ENCODE measurements at places on chromosomes 3 and 15.

- DNase-seq, result no peak
These were observed 8.4 kb downstream of the KBTBD8 start for GRCh38 chr3:67006460-67006859.

DNA sequence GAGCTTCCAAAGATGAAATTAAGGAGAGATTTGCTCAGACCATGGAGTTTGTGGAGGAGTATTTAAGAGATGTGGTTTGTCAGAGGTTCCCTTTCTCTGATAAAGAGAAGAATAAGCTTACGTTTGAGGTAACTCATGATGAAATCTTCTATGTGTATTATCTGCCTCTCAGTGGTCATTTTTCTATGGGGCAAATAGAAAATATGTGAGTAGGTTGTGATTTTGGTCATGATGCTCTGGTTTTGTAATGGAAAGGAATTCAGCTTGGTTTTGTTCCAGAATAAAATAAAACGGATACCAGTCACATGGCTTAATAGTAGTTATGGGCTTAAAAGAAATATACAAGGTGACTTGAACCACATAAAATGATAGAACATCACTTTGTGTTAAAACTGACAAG lies 181.1 kb downstream of the ITPR1 start:
- DNase-seq, result no peak

- no peak for DNase-seq
These were observed 37.4 kb downstream of the CPN2 start for GRCh38 chr3:194313560-194314387.

DNA sequence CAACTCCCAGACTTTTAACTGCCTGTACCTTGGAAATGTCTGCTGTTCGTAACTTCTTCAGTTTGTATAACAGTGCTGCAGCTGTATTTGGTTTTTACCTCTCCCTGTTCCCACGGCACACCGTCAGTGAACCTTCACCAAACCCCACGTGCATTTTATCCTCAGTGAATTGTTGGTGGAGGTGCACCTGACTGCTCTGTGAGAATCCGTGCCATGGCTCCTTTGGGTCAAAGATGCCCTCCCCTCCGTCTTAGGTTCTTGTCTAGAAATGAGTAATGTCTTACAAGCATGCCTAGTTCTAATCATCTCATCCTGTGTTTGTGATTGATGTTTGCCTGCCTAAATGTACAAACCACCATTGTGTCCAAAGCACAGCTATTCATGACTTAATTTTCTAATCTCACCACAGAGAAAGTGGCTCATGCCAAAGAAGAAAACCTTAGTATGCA lies 28.2 kb downstream of the TPM1 start:
- DNase-seq, result no peak

DNA sequence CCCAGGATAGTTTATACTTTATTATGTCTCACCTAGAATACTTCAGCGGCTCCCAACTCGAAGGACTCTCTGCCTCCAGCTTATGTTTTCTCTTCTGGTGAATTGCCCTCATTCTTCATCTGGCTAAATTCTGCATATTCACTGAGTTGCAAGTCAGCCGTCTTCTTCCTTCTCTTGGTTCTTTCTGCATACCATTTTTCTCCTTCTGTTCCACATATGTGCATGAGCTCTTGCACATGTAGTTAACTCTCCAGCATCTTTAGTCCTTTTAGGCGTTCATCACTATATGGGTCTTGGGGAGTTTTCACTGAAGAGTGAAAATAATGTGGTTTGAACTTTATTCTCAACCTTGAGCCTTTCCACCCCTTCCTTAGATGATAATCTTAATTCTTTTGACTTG lies 70.1 kb downstream of the AP4E1 start:
- DNase-seq, result no peak

DNA sequence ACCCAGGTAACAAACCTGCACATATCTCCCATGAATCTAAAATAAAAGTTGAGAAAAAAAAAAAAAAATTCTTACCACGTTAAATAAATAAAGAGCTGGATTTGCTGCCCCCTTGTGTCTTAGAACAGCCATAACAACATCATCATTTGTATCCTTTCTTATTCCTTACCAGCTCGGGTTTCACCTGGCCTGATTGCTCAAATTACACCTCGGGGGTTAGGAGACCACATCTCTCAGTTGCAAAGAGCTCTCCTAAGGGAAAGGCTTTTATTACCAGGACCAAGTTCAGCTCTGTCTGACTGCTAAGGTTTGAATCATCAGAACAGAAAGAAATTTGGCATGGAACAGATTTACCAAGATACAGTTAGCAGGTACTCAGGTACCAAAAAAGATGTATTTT lies 25.8 kb upstream of the RPL39L start:
- DNase-seq, result no peak

DNA sequence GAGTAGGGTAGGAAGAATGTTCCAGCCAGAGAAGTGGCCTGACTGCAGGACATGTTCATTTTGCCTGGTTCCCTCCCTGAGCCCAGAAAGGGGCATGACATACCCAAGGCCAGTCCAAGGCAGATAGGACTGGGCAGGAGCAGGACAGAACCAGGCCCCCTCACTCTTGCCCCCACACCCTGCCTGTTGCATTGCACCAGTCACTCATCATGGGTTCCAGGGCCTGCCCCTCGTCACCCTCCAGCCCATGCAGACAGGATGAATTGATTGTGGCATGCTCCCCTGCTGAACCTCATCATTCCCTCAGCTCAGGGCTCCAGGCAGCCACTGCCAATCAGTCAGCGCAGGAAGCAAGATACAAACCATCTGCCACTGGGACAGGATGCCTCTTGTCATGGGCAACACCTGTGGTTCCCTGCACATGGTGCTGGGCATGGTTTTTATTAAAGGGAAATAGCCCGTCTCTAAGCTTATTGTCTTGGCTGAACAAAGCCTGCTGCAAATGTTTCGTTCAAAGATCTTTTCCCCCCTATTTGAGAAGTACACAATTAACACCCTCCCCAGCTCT lies 48.9 kb downstream of the RASGRF1 start:
- DNase-seq, result no peak

- no peak for DNase-seq
These were observed 220.3 kb downstream of the CACNA2D3 start for GRCh38 chr3:54342676-54343075.

DNA sequence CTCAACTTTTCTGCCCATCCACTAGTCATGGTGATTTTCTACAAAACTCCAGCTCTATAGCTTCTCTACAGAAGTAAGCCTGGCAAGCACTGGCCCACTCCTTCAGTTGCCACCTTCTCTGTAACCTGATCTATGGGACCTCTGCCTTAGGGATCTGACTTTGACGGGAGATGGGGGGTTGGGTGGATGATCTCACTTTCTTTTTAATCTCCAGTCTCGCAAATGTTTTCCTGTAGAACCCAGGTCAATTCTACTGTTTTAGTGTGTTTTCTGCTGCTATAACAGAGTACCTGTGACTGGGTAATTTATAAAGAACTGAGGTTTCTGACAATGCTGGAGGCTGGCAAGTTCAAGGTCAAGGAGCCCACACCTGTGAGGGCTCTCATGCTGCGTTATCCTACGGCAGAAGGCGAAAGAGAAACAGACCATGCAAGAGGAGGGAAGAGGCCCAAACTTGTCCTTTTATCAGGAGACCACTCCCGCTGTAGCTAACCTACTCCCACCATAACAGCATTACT lies 189.9 kb upstream of the THRB start:
- no peak for DNase-seq

- DNase-seq, result no peak
These were observed 29.5 kb downstream of the TBC1D2B start for GRCh38 chr15:78047761-78048627.

- no peak for DNase-seq
These were observed 5.2 kb upstream of the ZXDC start for GRCh38 chr3:126480861-126481260.

- DNase-seq, result no peak
These were observed 73.8 kb downstream of the SMAD3 start for GRCh38 chr15:67138891-67139855.

DNA sequence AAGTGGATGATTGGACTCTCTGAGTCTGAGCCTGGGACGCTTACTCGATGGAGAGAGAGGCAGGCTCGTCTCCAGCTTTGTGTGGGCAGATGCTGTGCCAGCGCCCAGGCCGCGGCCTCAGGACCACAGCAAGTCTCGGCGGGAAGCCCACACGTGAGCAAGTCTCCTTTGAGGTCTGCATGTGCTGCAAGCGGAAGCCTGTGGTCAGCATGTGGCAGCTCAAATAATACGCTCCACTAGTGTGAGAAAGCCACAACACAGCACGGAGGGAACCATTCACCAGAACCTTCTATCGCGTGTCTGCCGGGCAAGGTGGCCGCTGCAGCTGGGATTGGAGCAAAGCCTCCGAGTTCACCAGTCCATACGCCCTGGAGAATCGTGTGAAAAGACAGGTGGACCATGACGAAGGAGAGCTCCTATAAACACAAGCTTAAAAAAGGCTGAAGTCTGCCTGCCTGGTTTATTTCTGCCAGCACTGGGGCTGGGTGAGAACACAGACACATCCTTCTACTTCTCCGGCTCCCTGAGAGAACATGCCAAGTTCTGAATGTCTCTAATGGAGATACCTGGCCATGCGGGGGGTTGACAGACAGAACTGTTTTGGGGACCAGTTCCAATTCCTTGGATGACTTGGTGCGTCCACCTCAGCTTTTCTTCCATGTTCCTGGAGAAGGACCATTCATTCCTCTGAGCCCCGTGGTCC lies 82.0 kb upstream of the LRIG1 start:
- peak; percentile 6 for DNase-seq

DNA sequence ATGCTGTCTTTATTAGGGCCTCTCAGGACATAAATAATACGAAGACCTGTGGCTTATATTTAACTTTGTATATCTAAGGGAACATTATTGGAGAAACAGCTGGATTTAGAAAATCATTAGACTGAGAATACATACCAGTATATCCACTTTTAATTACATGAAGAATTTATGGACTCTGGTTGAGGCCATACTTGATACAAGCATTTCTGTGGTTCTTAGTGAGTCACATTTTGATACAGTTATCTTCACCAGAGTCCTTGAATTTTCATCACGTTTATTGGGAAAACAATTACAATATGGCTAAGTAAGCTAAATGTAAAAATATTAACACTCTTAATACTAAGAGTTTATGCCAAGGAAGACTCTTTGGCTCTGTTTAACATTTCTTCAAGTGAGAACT lies 9.9 kb downstream of the KIF23 start:
- no peak for DNase-seq

DNA sequence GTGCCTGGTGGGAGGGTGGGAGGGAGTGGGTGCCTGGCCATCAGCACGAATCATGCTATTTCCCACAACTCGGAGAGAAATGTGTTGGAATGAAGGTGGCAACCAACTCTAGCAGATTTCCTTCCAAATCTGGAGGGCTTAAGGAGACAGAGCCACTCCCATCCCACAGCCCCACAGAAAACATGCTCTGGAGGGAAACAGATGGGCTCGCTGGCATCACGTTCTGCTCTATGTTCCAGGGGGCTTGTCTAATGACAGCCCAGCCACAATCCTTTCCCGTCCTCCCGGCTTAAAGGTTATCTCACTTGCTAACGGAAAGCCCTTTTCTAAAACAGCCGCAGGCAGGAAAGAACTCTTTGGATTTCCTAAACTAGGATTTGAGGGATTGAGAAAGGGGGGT lies 65.3 kb downstream of the ADAMTS17 start:
- no peak for DNase-seq

- DNase-seq, result no peak
These were observed 23.7 kb upstream of the TBC1D21 start for GRCh38 chr15:73849641-73850040.

- no peak for DNase-seq
These were observed 84.9 kb downstream of the HMG20A start for GRCh38 chr15:77505556-77505955.

- DNase-seq, result no peak
These were observed 39.2 kb upstream of the RBP1 start for GRCh38 chr3:139578783-139579182.

DNA sequence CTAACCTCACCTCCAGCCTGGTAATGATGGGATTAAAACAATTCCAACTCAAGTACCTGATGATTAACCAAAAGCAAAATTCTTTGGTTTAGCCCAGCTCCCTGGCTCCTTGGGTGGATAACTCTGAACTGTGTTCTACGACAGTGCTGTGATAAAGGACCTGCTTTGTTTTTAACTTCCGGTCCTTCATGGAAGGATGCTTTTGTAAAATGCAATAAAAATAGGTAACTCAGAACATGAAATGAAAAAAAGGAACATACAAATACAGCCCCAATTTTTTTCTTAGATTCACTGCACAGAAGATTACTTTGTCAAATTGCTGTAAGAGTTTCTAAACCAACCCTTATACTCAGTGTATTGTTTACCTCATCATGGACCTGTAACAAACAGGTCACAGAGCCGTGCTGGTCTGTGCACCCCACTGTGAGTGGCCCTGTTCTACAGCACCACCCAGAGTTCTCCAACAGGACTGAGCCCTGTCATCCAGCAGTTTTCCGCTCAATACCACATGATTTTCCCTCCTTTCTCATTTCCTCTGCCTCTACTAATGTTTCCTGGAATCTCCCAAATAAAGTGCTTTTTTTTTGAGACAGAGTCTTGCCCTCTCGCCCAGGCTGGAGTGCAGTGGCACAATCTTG lies 4.9 kb upstream of the PCYT1A start:
- DNase-seq, result no peak

- no peak for DNase-seq
These were observed 194.0 kb upstream of the SLITRK3 start for GRCh38 chr3:165390166-165390565.

GRCh38 chr3:107632576-107632975 lies 109.8 kb downstream of the BBX start:
- DNase-seq, result no peak

DNA sequence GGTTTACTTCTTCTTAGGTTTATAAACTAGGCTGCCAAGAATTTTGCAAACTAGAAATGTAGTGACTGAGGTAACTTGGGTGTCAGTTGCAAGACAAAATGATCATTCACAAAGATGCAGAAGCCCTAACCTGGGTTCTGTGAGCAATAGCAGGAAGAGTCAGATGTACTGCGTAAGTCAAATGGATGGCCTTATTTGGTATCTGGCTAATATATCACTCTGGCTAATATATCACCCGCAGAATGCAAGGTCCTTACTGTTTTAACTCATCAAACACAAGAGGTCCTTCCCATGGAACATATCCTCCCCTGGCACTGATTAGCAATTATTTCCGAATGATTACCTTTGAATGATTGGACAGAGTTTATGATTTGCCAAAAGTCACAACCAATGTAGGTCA lies 37.4 kb downstream of the RBMS3 start:
- DNase-seq, result no peak

DNA sequence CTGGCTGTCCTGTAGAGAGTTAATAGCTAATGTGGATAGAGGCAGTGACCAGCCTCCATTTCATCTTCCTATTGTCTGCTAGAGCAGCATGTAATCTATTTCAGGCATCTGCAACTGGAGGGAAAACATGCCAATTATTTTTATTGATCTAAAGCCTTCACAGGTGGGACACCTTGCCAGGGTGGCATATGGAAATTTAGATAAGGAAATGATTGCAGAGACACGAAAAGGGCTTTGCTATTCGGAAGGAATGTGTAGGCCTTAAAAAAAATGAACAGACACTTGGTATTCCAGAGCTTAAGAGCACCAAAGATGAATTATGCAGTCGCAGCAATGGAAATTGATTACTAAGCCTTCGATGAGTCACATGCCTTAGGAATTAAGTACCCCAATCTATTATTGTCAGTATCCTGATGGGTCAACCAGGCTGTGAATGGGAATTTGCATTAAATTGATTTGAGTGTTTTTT lies 454.7 kb downstream of the SQOR start:
- no peak for DNase-seq

Measured in stimulated activated CD4-positive, alpha-beta T cell treated with anti-CD3 and anti-CD28 coated beads, Interleukin-12 subunit alpha, Interleukin-12 subunit beta, amount 100 ng/mL, for 4 hours (primary cell).